ENCODE measurements at places on chromosomes 11 and 22.

DNA sequence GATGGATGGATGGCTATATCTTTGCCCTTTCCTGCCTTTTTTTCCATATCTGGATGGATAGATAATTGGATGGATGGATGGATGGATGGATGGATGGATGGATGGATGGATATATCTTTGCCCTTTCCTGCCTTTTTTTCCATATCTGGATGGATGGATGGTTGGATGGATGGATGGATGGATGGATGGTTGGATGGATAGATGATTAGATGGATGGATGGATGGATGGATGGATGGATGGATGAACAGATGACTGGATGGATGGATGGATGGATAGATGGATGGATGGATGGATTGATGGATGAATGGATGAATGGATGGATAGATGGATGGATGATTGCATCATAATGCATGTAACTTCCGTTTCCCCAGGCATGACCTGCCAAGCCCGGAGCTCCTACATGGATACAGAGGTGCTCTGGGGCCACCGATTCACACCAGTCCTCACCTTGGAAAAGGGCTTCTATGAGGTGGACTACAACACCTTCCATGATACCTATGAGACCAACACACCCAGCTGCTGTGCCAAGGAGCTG, 24.9 kb downstream of the KCNJ5 start:
- no peak for DNase-seq

DNA sequence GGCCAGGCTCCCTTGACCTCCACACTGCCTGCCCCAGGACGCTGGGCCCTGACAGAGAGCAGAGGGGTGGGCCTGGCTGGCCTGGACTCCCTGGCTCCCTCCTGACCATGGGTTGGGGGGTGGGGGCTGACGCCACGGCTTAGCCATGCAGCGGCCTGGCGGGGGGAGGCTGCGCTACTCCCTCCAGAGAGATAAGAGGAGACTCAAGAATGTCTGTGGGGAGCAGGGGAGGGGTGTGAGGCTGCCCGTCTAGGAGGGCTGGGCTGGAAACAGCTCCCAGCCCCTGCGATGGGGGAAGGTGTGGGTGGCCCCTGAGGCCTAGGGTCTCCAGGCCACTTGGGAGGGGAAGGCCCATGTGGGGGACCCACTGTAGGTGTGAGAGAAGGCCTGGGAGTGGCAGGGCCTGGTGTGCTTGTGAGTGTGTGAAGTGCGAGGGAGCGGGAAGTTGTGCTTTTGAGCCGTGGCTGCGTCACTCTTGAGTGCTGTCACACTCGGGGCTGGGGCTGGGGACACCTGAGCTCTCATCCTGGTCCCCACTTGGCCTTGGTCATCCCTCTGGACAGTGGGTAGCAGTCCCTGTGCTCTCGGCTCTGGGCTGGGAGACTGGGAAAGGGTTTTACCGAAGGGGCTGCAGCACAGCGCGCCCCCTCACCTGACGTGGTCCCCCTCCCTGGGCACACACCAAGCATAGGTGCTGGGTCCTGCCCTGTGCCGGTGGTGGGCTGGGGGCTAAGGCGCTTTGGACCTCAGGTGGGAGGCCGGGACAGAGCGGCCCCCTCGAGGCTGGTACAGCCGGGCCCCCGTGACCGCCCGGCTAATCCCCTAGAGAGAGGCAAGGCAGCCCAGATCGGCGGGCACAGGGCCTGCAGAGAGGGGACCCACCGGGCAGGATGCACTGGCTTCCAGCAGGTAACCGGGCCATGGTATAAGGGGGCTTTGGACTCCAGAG, 2.4 kb downstream of the MYRF start:
- no peak for DNase-seq

DNA sequence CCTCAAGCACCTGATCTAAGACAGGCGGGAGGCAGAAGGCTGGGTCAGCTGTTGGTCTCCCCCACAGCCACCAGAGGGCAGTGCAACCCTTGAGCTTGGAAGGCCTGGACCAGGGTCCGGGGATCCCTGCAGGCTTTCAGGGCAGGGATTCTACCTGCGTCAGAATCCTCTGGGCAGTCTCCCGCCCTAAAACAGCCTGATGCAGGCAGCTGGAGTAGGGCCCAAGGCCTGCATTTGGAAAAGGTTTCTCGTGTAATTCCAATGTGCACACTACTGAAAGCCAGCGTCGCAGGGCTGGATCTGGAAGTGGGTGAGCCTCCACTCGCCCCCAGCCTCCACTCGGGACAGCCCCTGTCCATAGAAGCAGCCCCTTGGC, 31.8 kb downstream of the BID start:
- DNase-seq = no peak

DNA sequence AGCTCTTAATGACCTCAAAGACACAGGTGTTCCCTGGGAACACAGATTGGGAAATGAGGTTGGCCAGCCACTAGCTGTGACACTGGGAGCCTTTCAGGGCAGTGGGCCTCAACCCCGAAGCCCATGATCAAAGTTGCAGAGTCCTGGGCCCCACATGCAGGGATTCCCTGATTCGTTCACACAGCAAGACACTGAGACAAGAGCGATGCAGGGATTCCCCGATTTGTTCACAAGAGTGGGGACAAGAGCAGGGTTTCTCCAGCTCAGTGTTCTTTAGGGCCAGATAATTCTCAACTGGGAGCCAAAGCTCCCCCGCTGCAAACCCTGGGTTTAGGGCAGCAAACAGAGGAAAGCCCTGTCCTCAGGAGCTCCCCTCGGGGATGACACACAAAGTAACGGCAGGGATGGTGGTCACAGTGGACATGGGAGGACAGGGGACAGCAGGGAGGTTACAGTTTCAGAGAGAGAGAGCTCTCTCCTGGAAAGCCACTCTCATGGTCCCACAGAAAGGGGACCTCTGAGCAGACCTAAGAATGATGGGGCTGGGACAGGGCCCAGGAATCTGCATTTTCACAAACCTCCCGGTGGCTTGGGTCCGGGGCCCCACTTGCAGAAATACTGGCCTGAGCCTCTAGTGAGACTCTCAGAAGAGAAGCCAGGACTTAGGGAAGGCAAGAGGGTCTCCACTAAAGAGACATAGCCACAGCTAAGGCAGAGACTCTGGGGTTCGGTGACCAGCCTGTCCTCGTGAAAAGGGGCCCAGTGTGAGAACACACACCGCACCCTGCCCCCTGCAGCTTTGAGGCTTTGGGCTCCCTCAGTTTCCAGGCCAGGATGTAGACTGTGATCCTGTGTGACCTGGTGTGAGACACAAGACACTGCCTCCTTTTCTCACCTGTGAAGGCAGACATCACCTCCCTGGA, 7.4 kb upstream of the GNAZ start:
- no peak for DNase-seq

GRCh38 chr11:132278801-132279574, 908.6 kb downstream of the NTM start:
- DNase-seq = no peak

DNA sequence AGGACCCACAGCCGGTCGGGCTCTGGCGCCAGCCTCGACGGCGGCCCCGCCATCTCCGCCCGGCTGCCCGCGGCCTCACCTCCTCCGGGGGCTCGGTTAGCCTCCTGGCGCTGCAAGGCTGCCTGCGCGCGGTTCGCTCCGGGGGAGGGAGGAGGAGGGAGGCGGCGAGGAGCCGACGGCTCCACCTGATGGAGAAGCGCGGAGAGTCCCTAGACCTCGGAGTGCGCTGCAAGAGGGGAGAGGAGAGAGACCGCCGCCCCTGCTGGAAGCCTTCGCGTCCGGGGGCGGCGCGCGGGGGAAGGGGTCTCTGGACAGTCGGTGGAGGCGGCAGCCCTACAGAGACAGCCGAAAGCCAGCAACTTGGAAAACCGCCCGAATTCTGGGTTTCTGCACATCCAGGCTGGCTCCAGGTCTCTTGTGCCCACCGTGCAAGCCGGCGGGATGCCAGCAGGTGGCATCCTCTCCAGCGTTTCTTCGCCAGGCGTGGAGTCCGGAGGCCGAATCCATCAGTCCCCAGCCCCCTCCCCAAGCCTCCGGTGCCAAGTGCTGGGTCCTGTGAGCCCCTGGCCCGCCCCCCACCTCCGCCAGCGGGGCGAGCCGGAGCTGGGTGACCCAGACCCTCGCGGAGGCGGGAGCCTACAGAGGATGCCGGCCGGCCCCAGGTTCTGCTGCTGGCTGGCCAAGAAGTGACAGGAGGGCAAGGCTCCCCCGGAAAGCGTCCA, 2.9 kb upstream of the KIRREL3 start:
- no peak for DNase-seq

GRCh38 chr11:101668236-101668635, 84.4 kb upstream of the TRPC6 start:
- DNase-seq = no peak

DNA sequence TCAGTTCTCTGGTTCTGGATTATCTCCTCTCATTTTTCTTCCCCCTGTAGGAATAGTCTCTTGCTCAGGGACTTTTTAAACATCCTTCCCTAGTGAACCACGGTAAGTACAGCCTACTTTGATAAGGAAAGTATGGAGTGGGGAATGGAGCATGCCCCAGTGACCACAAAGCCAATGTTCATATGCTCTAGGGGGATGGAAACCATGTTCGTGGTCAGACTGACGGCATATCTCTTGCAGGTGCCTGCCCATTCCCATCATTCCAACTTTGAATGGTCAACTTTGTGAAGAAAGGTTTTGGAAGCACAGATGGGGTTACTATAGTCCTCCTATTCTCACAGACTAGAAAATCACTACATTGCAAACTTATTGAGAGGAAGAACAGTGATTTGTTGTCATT, 332.5 kb upstream of the NCAM1 start:
- no peak for DNase-seq
